ENCODE measurements at places on chromosomes 1 and 21.
A peak's percentile ranks its signal among the peaks of the same experiment; 100 is the strongest.

DNA sequence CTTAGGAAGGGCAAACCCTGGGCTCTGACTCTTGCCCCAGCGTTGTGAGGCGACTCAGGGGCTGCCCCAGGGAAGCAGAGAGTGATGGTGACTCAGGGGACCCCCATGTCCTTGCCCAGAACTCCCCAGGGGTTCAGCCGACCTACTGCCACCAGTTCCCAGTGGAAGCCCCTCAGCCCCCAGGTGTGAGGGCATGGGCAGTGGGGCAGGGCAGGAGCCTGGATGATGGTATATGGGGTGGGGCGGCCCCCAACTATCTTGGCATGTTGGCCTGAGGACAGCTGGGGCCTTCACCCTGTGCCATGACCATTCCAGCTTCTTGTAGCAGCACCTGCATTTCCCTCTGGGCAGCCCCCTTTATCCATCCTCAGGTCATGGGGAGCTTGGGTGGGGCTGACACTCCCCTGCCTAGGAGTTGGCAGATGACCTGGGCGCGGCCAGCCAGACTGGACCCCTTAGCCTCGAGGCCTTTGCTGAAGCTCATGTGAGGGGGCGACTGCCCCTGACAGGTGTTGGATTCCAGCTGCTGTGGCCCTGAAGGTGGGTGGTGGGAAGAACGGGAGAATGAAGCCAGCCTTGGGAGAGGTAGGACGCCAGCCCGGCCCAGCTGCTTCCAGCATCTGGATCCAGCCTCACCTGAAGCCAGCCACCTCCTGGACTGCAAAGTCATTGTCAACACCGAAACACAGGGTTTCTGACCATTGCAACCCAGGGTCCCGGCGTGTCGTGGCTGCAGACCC is 1.8 kb upstream of the FNDC10 start:
- no peak for DNase-seq

DNA sequence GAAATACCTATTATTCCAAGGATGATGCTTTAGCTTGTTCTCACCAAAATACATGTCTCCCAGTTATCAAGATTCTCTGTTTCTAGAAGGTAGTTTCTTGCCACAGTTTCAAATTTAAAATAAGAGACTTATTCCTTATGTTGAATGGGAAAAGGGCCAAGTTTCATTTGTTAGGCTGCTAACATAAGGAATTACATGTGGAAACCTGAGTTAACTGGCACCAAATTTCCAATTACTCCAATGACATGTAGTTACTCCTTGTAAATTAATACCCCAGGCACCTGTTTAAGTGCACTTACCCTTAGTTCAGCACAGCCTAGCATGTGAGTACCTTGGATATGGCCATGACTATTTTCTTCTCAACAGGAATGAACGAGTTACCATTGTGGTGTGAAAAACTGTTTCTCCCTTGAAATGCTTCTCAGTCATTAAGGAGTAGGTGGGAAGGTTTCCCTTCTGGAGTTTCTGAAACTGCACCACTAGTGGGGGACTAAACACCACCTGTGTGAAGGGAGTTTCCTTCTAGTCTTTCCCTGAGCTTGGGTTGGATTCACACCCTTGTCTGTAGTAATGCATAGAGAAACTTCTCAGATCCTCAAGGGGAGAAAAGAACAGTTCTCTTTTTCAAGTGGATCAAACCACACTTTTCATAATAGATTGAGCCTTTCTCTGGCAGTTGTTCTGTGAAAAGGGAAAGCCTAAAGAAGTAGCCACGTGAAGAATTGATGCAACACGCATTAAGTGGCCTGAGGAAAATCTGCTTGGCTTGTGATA is 32.3 kb upstream of the LRRC8C start:
- DNase-seq, result no peak

- DNase-seq, result no peak
Observed at GRCh38 chr1:65490231-65491009, 70.0 kb downstream of the LEPR start.

- DNase-seq, result no peak
Observed at GRCh38 chr1:199404976-199405375, 622.5 kb upstream of the NR5A2 start.

DNA sequence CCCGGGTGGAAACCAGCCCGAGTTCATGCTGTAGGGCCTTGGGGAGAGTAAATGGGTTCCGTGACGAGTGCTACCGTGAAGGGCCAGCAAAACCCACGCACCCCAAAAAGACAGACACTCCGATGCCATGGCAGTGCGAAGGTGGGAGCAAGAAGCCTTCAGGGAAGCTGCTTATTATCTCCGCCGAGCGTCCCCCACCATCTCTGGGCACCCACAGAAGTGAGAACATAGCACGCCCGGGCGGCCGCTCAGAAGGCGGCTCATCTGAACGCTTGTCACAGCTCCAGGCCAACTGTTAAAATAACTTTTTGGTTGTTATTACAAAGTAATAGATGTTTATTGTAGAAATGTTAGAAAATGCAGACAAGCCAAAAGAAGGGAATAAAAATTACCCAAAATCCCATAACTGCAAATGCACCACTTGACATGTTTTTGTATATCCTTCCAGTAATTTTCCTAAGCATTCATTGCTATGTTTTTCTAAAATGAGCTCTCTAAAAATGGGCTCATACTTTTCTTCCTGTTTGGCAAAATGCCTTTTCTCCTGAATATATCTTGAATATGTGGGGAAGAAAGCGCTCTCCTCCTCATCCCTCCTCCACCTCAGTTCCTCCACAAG is 234.9 kb downstream of the NPHP4 start:
- peak; percentile 48 for DNase-seq
